Naive thymus-derived CD8-positive, alpha-beta T cell (primary cell): ENCODE measurements at places on chromosomes 7 and 10. TPM values are rescaled to one million over a fixed set of nuclear protein-coding genes. Genes with fewer than 3 reads are reported as not detected.

- no peak for DNase-seq
Measured at GRCh38 chr7:110877016-110877415, 213.9 kb upstream of the LRRN3 start.

DNA sequence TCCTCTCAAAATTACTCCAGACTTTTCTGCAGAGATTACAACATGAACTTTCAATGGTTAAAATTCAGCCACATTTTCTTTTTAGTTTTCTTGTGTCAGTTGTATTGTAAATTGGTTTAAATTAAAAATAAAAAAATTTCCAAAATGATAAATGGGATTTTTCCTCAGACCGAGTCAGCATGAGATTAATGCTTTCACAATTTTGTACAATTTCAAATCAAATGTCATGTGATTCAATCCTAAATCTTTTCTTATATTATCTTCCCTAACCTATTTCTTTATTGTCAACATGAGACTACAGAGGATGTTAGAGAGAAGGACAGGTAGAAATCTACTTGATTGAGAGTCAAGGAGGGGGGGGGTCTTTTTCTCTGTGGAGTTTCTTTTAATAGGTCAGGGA lies 33.7 kb downstream of the FZD1 start:
- DNase-seq: no peak

DNA sequence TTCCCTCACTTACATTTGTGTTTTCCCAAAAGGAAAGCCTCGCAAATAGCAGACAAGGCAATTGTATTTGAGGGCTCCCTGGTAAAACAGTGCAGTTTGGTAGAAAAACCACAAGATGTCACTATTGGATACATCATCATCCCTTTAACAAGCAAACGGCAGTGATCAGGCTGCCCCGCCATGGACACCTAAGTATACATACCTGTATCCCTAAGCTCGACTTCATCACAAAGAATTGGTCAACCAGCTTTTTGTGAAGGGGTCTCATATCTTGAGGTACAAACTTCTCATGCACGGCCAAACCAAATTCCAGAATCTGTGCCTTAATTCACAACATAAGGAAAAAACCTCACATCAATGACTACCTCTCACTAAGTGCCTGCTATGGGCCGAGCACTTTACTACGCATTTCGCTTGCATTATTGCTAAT lies 179.5 kb upstream of the IMMP2L start:
- peak; percentile 20 for DNase-seq

- DNase-seq: peak; percentile 49
Measured at GRCh38 chr10:96587264-96588059, 650 bp upstream of the TM9SF3 start.

- no peak for DNase-seq
Measured at GRCh38 chr7:115208710-115209560, 287.0 kb downstream of the MDFIC start.

GRCh38 chr10:77308084-77308732 lies 329.4 kb downstream of the KCNMA1 start:
- DNase-seq: no peak

- no peak for DNase-seq
Measured at GRCh38 chr10:88195841-88196240, 332.4 kb downstream of the PTEN start.

DNA sequence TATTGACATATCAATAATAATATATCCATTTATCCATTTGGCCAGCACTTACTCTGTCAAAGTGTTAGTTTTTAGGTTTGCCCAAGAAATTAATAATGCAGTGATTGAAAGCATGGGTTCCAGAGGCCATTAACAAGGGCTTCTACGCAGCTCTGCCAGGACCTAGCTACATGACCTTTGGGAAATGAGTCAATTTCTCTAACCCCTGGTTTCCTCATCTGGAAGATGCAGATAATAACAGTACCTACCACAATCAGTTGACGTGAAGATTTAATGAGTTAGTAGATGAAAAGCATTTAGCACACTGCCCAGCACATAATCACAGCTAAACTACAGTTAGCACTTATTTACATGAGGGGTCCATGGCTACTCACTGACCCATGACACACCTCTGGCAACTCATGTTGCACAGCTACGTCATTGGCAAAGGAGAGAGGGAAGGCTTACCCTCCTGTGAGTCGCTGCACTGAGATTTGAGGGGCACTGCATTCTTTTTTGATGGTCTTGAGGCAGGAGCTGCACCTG lies 263.7 kb downstream of the PLXNA4 start:
- no peak for DNase-seq

DNA sequence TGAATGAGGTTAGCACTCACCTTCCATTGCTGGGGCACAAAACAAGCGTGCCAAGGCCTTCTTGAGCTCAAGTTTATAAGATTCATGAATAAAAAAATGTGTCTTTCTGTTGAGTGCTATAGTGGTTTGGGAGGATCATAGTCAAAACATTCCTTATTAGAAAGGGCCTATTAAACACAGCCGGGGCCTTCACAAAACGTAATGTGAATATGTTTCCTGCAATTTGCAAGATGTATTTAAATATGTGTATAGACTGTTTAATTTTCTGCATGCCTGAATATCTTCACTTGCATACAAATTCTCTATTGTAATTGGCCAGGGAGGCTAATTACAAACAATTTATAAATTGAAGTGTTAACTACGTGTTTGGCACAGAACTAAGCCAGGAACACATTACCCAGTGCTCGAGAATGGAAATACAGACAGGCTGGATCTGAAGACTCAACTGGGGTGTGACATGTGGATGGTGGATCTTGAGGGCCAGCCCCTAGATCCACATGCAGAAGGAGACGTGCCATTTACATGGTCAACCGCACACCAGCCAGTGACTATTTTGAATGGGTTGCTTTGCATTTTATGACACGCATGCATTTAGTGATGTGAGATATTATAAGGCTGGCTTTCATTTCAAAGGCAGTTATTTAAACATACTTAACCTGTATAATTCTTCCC lies 31.3 kb downstream of the LYZL2 start:
- no peak for DNase-seq

DNA sequence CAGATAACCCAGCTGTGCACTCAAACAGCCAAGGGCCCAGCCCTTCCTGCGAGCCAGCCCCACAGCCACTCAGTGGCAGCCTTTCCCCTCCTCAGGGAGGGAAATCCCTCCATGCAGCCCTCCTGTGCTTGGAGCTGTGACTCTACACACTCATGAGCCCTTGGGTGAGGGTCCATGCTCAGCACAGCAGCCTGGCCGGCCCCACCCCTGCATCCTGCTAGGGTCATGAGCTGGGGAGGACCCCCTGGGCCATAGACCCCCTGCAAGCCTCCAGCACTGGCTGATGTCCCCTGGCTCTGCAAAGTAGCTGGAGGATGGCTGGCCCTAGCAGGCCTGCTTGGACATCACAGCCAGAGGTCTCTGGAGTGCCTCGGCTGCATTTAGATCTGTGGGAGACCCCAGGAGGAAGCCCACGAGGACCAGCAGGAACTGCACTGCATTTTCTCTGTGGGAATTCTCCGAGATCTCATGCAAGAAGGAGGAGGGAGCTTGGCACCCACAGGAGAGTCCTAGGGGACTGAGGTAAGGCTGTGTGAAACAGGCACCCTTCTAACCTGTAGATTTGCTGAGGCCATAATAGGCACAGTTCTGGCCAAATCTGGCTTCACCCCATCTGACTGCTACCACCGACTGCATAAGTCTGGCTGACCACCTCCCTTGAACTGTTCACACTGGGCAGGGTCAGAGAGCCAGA lies 17.4 kb downstream of the TMEM273 start:
- DNase-seq: no peak

GRCh38 chr7:12670000-12670729 lies 17.3 kb upstream of the ARL4A start:
- no peak for DNase-seq

GRCh38 chr7:15228831-15229230 lies 326.3 kb upstream of the DGKB start:
- no peak for DNase-seq

- DNase-seq: no peak
Measured at GRCh38 chr10:75042292-75042974, 69.0 kb upstream of the SAMD8 start.

- no peak for DNase-seq
Measured at GRCh38 chr10:18359812-18360211, 219.6 kb downstream of the CACNB2 start.

GRCh38 chr10:129964611-129965424 lies 744 bp upstream of the EBF3 start:
- no peak for DNase-seq

- DNase-seq: no peak
Measured at GRCh38 chr7:84042110-84042539, 152.5 kb downstream of the SEMA3A start.

GRCh38 chr10:273088-273487 lies 137.8 kb downstream of the ZMYND11 start:
- DNase-seq: no peak

- no peak for DNase-seq
Measured at GRCh38 chr10:63103971-63104409, 29.1 kb upstream of the NRBF2 start.

GRCh38 chr7:32616625-32617024 lies 121.3 kb downstream of the AVL9 start:
- DNase-seq: no peak

DNA sequence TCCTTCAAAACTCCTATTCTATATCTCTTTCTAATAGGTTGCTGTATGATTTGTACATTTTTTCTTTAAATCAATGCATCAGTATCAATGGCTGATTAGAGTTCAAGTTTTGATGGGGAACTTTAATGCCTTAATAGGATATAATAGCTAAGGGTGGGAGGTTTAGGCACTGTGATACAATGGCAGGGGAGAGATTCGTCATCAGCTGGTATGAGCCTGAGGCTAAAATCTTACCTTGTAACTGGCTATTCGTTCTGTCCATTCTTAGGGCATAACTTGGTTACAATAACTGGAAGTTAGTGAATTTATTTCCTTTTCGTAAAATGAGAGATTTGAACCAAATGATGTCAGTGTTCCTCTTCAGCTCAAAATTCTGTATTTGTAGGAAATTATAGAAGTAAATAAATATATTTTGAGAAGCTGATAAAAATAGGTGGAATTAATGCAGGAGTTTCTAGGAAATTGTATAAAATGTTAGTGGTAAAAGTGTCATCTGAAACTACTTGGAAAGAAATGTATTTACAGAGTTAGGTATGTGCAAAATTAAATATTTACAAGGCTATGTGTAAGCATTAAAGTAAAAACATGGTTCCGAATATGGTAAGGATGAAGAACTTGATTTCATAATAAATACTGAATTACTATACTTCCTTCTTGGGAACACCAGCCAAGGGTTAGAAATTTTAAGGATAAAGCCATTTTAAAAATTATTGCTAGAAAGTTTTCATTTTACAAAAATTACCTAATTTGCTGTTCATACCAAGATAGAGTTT lies 27.5 kb upstream of the NAMPT start:
- DNase-seq: no peak

- DNase-seq: no peak
Measured at GRCh38 chr10:79068203-79068561, 584 bp upstream of the ZMIZ1 start.

DNA sequence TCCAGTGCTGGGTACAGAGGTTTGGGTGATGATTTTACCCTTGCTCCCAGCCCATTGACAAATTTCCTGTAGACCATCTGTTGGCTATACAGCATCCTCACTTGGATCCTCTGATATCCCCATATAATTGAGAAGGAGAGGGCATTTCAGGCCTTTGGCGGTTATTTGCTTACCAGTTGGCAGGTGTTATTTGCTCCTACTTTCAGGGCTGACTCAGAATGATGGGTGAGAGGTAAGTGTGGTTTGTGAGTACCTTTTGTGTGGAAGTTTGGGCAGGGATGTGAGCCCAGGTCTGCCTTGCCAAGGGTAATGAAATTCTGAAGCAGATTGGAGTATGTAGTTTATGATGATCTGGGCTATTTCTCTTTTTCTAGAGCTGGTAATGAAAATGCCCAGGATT lies 93.6 kb downstream of the LRMDA start:
- no peak for DNase-seq

GRCh38 chr7:2258661-2259365 lies 16.8 kb downstream of the NUDT1 start:
- DNase-seq: no peak

DNA sequence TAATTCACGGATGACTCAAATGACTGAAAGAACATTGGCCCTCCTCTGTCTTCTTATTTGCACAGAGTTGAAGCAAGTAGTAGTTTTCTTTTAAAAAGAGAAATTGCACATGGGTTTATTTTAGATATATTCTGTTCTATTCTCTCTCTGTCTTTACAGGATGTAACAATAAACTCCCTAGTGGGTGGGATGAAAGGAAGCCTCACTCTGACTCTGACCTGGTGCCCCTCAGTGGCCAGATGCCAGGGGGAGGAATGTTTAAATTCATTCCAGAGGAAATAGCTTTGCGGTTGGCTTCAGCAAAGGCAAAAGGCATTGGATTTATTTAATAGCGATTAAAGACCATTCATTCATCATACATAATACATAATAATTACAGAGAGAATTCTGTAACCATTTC lies 156.4 kb upstream of the MTPN start:
- DNase-seq: no peak

- DNase-seq: no peak
Measured at GRCh38 chr7:130902755-130903357, 168.8 kb upstream of the KLF14 start.

DNA sequence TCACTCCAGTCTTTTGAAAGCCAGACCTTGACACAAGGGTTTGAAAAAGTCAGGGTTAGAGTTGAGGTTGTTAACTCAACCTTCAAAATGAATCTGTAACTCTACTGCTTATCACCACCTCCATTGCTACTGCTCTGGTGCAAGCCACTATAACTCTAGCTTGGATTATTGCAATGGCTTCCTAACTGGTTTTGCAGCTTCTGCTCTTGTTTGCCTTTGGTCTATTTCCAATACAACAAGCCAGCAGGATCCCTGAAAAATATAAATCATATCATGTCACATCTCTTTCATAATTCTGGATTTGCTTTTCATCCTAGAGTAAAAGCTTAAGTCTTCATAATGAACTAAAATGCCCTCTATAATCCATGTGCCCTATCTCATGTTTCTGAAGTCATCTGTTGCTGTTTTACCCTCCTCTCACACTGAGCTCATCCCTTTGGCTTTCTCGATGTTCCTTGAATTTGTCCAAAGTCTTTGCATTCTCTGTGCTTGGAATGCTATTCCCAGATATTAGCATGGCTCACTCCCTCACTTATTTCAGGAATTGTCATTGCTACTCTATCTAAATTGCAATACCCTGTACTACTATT lies 10.9 kb downstream of the TAS2R60 start:
- DNase-seq: no peak

GRCh38 chr7:108135446-108136190 lies 5.5 kb upstream of the LAMB4 start:
- no peak for DNase-seq

Gene CPVL
- polyA plus RNA-seq: 0.84 TPM

Gene AP1S1
- polyA plus RNA-seq: 3.8 TPM

Gene ITPRID1
- not detected for polyA plus RNA-seq

Gene STEAP1
- polyA plus RNA-seq: 0.28 TPM

Gene MBL2
- not detected for polyA plus RNA-seq

Gene HOXA6
- polyA plus RNA-seq: not detected

Gene PALD1
- polyA plus RNA-seq: not detected

Gene SEMA3C
- polyA plus RNA-seq: not detected

Gene MLXIPL
- polyA plus RNA-seq: not detected

Gene FAM25A
- polyA plus RNA-seq: not detected

Gene CNPY1
- not detected for polyA plus RNA-seq

Gene TRPV5
- not detected for polyA plus RNA-seq

Gene LRRN3
- polyA plus RNA-seq: 127 TPM
